Activated CD4-positive, alpha-beta memory T cell treated with anti-CD3 and anti-CD28 coated beads, Interleukin-2, amount 10 ng/mL, durations not matched to agents 7 days and 5 days (primary cell): ENCODE measurements at places on chromosomes 2 and 18. TPM values are rescaled to one million over a fixed set of nuclear protein-coding genes. Genes with fewer than 3 reads are reported as not detected.

DNA sequence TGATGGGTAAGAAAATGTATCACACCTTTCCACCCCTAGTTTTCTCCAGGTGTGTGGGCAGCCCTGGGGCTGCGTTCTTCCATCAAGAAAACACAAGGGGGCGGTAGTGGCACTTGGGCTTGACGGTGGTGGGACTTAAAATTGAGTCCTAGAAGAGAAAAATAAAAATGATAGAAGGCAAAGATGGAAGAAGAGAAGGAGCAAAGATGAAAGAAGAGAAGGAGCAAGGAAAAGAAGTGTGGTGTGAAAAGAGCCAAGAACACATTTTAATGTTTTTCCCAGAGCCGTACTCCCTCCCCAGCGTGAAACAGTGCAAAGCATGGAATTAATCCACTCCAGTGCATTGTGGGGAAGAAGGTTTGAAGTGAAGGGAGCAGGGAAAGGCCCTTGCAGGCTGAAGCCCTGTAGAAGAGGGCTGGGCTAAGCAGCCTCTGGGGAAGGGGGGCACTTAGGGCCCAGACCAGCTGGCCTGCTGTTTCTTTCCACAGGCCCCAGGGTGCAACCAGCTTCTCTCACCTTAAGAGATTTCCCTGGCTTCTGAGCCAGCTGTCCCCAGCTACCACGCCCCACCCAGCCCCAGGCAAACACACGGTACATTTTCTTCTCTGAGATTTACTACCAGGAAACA lies 256.8 kb downstream of the RNF152 start:
- no peaks in the 10 kb centered on the region for H3K27me3 ChIP-seq
- H3K4me3 ChIP-seq: no peak overlapping the region
- no peaks in the 10 kb centered on the region for H3K4me1 ChIP-seq
- H3K27ac ChIP-seq: no peak overlapping the region
- DNase-seq: peak; percentile 25
- no peaks in the 10 kb centered on the region for H3K36me3 ChIP-seq

- peak; percentile 87 for DNase-seq
- peaks cover 48% of the 10 kb centered on the region for H3K36me3 ChIP-seq
- H3K27ac ChIP-seq: peak overlapping the region; percentile 95
- no peaks in the 10 kb centered on the region for H3K27me3 ChIP-seq
Measured at GRCh38 chr18:63161761-63162195, 157.8 kb downstream of the BCL2 start.

DNA sequence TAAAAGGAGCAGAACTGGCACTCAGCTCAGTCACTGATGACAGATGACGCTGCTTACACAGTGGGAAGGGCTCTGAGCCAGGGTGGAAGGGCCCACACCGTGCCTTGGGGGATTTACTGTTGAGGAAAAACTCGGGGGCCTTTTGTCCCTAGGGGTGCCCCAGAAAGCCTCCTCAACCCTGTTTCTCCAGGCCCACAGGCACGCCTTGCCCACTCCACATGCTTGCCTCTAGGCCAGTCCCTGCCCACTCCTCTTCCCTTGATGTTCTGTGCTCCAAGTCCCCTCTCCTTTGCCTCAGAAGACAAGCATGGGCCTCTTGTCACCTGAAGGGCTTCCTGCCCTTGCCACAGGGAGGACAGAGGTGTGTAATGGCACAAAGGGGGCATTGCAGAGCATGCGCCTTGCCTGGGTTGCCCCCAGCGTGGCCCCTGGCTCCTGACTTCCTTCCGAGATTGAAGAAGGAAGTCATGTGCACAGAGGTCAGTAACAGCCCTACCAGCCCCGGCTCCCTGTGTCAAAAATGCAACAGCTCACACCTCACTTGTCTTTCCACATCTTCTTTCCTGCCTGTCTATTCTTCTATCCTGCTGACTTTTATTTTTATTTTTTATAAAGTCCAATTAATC lies 65.1 kb downstream of the LIPG start:
- peaks cover 12% of the 10 kb centered on the region for H3K27me3 ChIP-seq
- DNase-seq: no peak
- no peaks in the 10 kb centered on the region for H3K4me1 ChIP-seq
- no peak overlapping the region for H3K4me3 ChIP-seq
- H3K27ac ChIP-seq: no peak overlapping the region

G6PC2 gene
- total RNA-seq: not detected

GPR39 gene
- not detected for total RNA-seq

GRCh38 chr2:32627441-32627813 lies 423 bp upstream of the TTC27 start:
- H3K27ac ChIP-seq: peak overlapping the region; percentile 84
- no peak for DNase-seq
- H3K4me1 ChIP-seq: peaks cover 29% of the 10 kb centered on the region
- peak overlapping the region; percentile 87 for H3K4me3 ChIP-seq
- peaks cover 14% of the 10 kb centered on the region for H3K36me3 ChIP-seq
- no peaks in the 10 kb centered on the region for H3K27me3 ChIP-seq

DNA sequence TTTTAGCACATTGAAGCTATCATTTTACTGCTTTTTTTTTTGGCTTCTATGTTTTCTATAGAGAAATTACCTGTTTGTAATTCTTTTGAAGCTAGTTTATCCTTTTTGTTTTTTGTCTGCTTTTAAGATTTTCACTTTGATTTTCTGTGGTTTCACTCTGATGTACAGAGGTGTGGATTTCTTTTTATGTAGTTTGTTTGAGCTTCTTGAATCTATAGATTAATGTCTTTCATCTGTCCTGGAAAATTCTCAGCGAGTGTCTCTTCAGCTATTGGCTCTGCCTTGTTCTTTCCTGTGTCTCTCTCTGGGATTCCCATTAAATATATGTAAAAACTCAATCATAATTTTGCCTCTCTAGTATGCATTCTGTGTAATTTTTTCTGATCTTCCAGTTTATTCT lies 8.4 kb downstream of the POLE4 start:
- no peaks in the 10 kb centered on the region for H3K27me3 ChIP-seq
- no peak for DNase-seq
- H3K27ac ChIP-seq: peak overlapping the region; percentile 58
- peaks cover 29% of the 10 kb centered on the region for H3K4me1 ChIP-seq
